ENCODE measurements at places on chromosomes 4 and X.
A peak's percentile ranks its signal among the peaks of the same experiment; 100 is the strongest.

DNA sequence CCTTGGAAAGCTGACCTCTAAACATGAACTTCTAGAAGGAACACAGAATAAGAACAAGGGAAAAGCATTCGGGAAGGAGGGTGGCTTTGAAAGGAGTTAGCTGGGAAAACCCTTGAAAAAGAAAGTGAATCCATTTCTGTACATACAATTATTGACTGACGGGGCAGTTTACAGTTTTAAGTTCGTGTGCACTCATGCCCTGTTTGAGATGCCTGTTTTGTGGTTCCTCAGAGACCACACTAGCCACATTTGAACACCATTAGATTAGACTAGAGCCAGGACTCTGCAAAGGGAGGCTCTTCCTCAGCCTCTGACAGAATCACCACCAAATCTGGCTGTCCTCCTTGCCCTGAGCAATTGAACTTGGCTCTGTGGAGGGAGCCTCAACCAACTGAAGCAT lies 158.3 kb downstream of the PALLD start:
- DNase-seq, result no peak

DNA sequence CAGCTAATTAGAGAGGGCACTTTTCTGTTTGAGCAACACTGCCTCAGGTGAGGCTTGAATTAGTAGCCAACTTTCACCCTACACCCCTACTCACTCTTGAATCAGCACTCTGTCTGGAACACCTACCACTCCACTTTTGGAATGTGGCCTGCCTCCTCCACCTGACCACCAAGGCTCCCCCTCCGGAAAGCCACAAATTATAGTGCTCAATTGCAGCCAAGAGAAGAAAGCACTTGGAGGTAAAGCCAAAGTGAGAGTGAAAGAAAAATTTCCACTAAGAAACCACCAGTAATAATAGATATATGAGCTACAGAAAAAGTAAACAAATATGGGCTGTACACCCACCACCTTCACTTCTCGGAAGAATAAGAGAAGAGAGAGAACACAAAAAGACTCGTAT lies 41.1 kb downstream of the PPP3CA start:
- DNase-seq, result peak; percentile 20

DNA sequence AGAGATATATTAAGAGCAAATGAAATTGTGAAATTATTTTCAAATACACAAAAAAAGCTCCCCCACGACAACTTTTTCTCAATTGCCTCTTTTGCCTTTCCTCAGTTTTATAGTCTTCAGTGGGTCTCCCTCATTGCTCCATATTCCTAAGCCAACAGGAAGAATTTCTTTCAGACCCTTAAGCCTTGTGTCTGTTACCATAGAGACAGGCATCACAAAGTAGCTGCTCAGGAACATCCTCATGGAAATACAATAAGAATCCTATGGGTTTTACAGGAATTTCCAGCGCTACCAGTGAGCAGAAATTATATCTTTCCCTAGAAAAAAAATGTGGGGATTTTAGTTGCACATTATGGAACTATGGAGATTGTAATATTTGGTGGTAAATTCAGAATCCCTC lies 121.9 kb upstream of the DMD start:
- no peak for DNase-seq

DNA sequence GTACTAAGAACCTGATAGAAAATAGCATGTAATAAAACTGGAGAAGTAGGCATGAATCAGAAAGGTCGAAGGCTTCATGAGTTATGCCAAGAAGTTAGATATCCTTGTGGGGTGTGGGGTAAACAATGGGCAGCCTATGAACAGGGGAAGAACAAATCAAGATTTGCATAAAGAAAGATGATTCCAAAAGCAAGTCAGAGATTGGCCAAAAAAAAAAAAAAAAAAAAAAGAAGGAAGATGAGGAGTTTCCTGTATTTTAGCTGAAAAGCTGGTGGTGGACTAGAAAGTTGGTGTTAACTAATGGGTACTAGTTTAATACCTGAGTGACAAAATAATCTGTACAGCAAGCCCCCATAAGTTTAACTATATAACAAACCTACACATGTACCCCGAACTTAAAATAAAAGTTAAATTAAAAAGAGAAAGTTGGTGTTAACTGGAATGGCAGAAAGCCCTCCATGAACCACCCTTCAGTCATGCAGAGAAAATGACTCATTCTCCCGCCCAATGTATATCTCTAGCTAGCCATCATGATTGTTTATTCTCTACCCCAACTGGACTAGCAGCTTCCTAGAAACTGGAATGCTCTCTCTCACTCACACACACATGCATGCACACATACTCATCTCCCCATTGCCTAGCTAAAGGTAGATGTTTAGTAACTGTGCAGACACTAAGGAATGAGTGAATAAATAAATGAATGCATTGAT lies 41.7 kb downstream of the ATP11C start:
- DNase-seq, result no peak

DNA sequence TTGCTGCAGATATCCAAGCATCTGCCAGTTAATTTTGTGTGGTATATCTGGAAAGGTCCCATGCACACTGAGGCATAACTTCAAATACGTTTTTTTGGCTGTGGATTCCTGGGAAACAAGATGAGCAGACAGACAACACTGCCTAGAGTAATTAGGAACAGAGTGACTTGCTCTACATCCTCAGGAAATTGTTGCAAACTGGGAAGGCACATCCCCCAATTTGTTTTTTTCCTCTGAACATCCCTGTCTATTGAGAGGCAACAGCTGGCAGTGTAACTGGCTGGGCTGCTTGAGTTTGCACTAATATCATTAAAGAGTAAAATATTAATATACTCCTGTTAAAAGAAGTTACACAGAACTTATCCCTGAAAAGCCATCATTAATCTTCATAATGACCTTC lies 207.7 kb upstream of the SLIT2 start:
- no peak for DNase-seq

GRCh38 chrX:139844163-139844562 lies 88.7 kb downstream of the ATP11C start:
- DNase-seq, result no peak

DNA sequence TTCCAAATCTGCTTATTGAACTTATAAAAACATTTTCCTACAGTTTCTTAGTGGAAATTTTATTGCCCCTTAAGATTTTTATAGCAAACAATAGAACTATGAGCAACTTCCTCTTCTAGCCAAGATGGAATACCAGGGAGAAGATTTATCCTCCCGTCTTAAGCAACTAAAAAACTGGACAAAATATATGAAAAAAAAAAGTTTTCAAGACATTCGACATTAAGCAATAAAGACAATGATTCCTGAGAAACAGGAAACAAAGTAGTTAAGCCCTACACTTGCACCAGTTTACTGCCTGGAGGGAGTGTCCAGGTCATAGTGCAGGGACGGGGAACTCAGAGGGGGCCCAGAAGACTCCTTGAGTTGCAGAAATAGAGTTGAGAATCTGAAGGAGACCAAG lies 516.1 kb upstream of the DIPK2B start:
- no peak for DNase-seq

DNA sequence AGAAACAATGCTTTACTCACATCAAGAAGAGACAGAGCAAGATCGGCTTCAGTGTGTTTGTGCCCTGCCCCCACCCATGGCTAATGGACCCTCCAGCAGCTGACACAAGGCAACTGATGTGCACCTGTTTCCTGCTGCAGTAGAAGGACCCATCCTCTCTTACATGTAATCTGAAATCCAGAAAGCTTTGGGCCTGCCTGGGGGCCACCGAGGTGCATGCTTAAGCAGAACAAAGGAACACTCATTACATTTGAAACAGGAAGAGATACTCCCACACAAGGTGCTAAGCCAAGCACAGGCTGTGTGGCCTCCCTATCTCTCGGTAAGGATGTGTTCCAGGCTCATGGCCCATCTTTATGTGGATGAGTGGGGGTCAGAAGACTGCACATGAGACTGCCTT lies 338.0 kb downstream of the SPOCK3 start:
- no peak for DNase-seq

- no peak for DNase-seq
Observed at GRCh38 chr4:123893011-123893981, 496.7 kb downstream of the SPRY1 start.

- DNase-seq, result no peak
Observed at GRCh38 chr4:61400439-61401038, 200.4 kb downstream of the ADGRL3 start.

DNA sequence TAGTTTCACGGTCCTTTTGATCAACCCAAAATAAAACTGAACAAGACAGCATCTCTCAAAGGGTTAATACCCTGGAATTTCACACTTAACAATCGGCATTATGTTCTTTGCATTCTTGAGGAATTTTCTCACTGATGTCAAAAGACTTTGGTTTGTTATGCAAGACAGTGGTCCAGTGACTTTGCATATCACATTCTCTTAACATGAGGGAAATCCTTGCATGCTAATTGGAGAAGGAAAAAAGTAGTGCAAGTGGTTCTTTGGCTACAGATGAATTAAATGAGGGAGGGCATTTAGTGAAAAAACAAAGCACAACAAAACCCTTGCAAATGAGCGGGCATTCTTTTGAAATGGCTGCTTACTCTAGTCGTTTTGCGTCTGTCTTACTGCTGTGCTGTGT lies 105.1 kb upstream of the LIMCH1 start:
- DNase-seq, result no peak

DNA sequence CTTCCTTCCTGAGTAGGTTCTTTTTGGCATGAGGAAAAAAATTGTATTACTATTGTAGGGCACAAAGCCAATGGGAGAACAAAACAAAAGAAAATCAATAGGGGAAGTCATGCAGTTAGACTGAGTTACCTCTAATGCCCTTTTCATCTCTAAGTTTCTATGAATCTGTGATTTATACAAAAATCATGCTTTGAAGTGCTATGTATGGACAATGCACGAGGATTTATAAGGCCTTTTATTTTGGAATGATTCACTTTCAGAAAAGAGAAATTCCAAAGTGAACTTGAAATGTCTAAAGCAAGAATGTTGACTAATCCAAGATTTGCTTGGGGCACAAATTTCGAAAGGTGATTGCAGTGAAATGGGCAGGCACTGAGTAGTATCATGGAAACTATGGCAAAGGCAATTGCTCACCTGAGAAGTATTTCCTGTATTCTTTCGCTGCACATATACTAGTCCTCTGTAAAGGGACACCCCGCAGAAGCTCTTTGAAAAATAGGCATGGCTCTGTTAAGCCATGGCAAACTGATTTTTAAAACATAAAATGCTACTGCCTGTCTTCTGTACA lies 52.8 kb downstream of the ADGRG4 start:
- DNase-seq, result no peak

DNA sequence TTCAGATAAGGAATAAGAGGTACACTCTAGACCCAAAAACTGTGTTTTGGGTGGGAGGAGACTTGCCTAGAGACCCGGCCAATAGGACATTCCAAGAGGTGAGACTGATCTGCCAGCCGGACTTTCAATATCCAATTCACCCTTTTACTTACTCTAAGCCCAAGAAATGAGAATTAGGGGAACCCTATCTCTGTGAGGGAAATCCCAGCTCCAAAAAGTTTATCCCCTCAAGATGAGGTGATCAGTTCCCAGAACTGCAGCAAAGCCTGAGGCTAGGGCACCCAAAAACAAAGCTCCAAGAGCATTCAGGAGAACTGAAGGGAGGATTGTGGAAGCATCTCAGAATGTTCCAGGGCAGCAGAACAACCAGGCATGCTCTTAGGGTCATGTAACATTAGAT lies 251.7 kb downstream of the PTTG2 start:
- DNase-seq, result no peak

- no peak for DNase-seq
Observed at GRCh38 chrX:96556886-96557285, 127.8 kb upstream of the DIAPH2 start.

DNA sequence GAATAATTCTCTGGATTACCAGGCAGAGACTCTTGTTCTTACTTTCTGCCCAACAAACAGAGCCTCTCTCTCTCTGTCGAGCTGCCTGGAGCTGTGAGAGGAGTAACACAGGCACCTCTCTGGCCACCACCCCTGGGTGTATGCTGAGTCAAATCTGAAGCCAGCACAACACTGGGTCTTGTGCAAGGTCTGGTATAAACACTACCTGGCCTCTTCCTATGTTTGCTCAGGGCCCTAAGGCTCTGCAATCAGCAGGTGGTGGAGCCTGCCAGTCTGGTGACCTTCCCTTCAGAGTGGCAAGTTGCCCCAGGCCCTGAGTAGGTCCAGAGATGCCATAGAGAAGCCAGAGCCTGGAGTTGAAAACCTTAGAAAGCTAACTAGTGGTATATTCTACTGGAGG lies 139.9 kb downstream of the CPXCR1 start:
- DNase-seq, result no peak

- no peak for DNase-seq
Observed at GRCh38 chr4:165738571-165738970, 134.5 kb upstream of the TLL1 start.

DNA sequence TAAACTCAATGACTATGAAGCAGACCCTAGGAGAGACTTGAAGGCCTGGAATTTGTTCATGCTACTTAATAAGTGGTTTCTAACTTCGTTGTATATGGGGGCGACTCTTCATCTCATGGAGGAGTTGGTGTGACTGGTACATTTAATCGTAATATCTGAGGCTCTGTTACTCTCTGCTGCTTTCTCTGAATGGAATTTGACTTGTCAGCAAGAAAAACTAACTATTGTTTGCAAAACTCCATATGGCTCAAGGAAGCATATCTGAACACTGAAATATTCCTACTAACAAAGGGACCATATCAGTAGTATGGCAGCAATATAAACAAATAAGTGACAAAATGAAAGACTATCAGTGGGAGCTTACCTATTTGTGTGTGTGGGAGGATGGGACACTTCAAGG lies 132.0 kb upstream of the RPS6KA6 start:
- no peak for DNase-seq

- DNase-seq, result no peak
Observed at GRCh38 chrX:369563-370101, 17.1 kb downstream of the PPP2R3B start.

DNA sequence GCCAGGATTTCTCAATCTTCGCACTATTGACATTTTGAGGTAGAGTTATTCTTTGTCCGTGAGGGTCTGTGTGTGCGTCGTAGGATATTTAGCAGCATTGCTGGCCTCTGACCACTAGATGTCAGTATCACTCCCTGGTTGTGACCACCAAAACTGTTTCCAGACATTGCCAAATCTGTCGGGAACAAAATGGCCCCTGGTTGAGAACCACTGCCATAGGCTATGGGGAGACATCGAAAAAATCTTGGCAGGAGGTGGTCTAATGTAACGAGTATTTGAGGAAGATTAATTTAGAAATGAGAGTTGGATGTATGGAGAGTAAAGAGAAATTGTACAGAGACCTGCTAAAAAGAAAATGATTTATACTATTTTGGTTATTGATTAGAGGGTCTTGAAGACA lies 108.4 kb downstream of the DOCK11 start:
- peak; percentile 27 for DNase-seq

DNA sequence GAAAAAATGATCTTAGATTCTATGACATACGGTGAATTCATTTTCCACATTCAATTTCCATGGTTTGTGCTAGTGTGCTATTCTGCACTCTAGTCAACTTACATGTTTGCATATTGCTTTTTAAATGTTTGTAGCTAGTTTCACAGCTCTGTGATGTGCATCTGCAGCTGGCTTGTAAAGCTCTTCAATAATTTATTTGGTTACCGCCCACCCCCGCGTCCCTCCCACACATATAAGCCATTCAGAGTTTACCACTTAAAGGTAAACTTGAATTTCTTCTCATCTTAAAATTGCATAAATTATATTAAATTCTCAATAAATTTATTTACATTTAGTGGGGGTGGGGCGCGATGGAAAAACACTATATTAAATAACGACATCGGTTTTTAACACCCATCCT lies 291 bp upstream of the NBDY start:
- peak; percentile 36 for DNase-seq

- no peak for DNase-seq
Observed at GRCh38 chr4:158500054-158500453, 21.6 kb upstream of the RXFP1 start.

Data from activated naive CD4-positive, alpha-beta T cell treated with Interleukin-2 at 50 U/mL for 16 hours (primary cell).